ENCODE measurements at places on chromosomes 5 and 9.

DNA sequence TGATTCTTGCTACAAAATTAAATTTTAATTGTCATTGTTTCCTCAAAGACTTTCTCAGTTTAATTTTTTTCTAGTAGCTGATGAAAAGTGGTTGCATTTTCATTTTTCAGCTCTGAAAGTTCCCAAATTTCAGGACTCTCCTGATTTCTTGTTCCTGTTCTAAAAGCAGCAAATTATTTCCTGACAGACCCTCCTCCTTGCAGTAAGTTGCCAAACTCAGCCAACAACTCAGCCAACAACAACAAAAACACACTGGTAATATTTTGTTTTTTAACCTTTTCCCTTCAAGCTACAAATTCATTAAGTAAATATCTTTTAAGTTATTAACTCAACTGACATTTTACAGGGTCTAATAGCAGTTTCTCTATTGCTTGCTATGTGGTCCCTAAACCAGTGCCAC, 487.8 kb upstream of the NUDT12 start:
- no peak for DNase-seq

DNA sequence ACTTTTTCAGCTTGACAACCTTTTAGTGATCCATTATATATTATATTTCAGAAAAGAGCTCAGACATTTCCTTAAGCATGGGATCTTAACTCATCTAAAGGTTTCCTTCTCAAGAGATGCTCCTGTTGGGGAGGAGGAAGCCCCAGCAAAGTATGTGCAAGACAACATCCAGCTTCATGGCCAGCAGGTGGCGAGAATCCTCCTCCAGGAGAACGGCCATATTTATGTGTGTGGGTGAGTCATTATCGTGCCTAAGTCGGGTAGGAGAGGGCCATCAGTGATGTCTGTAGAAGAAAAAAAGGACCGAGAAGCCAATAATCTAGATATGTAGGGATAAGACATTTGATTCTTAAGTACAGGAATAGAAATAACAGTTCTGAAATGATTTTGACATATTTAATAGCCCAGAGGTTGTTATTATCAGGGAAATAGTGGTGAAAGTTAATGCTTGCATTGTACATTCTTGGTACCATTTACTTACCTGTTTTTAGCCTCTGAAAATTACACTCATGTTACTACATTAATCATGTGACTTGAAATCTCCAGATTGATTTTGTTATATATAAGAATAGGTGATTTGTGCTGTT, 28.2 kb downstream of the MTRR start:
- no peak for DNase-seq

DNA sequence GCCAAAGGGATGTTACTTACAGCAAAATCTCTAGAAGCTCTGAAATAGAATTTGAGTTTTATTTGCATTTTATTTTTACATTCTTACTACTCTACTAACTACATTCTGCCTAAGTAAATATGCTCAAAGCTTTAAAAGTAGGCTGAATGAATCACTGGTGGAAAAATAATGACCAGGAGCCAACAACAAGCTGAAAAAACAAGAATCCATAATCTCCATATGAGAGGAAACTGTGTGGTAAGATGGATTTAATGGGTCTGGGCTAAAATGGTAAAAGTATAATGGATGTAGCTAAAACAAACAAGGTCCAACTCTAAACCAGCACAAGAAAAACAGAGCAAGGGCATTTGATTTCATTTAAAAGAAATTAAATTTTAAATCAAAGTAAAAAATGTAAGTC, 525.8 kb upstream of the FTMT start:
- no peak for DNase-seq

GRCh38 chr5:124060011-124060410, 548.0 kb downstream of the CSNK1G3 start:
- DNase-seq: no peak

DNA sequence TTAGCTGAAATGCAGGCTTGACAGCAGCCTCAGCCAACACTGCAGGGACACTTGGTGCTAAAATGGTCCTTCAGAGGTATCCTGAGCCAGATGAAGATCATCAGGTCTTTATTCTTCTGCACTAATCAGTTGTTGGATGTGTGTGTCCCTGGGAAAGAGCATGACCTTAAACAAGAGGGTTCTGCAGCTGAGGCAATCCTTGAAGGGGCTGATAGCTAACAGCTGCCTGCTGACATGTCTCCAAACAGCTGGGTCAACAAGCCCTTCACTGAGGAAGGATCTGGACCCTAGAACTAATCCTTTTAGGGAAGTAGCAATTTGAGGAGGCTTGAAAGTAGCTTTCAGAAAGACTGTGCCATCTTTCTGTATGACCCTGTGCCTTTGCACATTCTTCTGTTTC, 376.3 kb upstream of the ACTBL2 start:
- DNase-seq: no peak

- DNase-seq: no peak
Measured at GRCh38 chr9:99905833-99906402, 536 bp upstream of the STX17 start.

DNA sequence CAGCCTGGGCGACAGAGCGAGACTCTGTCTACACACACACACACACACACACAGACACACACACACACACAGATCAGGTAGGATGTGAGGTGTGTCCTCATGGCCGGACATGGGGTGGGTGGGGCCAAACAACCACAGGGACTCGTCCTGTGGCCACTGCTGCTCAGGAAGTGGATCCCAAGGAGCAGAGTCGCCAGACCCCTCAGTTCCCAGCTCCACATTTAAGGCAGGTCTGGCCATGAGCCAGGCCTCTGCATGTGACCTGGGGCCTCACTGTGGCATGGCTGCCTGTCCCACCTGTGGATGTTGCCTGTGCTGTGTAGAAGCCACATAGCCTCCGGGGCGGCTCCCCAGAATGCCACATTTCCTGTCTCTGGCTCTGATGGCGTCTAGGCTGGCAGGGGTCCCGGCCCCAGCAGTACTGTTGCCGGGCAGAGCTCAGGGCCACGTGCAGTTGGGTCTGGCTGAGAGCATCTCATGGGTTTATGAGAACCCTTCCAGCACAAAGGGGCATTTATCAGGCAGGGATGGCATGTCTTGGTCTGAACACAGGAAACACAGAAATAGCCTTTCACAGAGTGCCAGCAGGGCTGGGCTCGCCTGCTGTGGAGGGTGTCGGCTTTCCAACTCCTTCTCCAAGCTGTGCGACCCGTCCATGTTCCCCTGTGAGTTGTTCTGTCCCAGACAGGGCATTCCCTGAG, 9.9 kb upstream of the NINJ1 start:
- DNase-seq: peak; percentile 34

GRCh38 chr5:143002459-143003327, 232.5 kb downstream of the ARHGAP26 start:
- DNase-seq: peak; percentile 81

DNA sequence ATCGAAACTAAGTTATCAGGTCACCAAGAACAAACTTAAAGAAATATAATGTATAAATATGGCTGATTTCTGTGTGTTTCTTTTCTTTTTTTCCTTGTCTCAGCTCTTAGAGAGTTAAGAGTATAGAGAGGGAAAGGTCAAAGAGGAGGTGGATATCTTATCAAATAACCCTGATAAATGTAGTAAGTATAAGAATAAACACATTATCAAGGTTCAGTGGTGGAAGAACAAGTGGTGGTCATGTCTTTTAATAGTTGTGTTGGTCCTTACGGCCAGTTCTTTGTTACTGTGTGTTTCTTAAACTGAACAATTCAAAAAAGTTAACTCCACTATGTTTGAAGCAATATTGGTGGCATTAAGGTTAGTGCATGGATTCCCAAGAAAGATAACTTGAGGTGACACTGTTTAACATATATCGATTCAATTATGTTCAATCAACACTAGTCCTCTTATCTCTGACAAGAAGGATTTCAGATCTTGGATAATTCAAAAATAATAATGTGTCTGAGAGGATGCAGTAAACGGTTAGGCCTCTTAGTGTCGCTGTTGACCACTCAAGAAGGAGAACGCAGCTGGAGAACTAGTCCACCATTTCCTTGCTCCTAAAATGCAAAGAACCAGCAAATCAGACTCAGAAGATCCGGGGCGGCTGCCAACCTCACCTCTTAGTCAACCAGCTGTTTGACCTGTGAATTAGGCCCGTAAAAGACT, at the start of gene PCDHGA3:
TSS of gene PCDHGA3 (plus strand) at position 588 of the 711 bp plus-strand sequence. CDS start 205 bp downstream, outside the sequence.
- DNase-seq: no peak

DNA sequence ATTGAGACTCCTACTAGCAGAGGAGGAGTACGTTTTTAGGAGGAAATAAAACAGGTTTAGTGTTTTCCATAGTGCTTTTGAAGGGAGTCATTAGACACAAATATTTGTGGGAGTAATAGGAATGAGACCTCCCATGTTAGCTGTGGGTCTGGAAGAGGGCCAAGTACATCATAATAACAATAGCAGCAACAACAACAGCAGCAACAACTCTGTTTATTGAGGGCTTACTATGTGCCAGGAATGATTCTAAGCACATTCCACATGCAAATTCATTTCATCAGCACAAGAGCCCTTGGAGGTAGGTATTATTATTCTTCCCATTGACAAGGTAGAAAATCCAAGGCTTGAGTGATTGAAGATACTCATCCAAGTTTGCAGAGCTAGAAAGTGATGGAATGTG, 384.2 kb upstream of the RPS23 start:
- no peak for DNase-seq

DNA sequence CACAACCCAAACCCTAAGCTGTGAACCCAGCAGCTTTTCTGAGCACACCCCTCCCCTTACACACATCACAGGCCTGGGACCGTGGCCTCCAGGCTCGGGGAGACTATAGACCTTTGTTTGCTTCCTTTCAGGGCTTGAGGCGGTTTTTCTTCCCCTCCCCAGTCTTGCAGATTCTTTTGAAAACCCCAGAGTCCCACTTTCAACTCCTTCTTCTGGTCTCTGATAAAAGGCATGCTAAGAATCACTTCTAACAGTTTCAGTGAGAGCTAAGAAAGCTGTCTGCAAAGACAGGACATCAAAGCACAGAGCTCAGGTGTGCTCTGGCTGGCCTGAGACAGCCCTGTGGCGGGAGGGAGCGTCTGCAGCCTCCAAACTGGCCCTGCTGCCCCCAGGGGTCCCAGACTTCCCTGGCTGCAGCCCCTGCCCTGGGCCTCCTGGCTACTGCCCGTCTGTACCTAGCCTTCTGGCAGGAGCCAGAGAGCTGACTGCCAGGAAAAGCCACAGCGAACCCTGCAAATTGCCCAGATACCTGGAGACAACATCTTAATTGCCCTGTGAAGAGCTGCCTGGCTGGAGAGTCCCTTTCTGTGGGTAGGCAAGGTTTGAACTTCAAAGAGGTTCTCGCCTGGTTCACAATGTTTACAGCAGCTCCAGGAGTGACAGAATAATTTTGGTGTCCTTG, 138.9 kb downstream of the GADD45G start:
- peak; percentile 82 for DNase-seq

DNA sequence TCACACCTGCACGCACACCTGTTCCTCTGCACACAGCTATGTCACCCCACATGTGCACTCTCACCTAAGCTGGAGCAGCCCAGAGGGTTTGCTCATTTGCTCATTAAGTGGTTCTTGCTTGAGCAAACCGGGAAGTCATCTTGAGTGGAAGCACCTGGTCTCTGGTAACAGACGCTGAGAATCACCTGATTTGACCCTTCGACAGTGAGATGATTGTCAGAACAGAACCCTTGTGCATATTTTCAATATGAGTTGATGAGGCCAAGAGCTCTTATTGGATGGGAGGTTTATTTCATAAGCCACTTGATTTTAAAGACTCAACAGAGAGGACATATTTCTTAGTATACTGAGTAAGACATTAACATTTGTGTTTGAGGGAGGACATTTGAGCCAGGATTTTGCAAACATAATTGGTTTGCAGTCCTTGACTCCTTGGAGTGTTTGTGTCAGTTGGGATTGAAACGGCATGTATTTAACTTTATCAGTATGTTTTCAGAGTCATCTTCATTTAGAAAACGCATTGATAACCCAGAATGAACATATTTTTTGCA, 22.1 kb upstream of the LPCAT1 start:
- no peak for DNase-seq

- no peak for DNase-seq
Measured at GRCh38 chr9:123007269-123007668, 26.2 kb upstream of the GPR21 start.

GRCh38 chr5:114101153-114101552, 260.7 kb upstream of the KCNN2 start:
- DNase-seq: no peak

DNA sequence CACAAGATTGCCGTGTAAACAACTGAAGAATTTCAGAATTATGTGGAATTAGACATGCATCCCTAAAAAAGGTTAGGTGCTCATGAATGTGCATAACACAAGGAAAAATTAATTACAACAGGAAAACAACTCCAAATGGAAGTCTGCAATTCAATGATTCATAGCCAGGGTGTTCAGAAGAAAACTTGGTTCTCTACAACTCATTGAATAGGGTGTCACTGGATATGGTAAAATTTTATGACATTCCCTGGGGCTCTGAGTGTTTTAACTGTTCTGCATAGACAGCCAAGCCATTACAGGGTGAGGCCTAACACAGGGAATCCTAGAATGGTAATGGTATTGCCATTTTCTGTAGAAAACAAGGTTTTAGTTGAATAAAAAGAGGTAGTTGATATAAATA, 24.4 kb upstream of the ZSWIM6 start:
- no peak for DNase-seq

DNA sequence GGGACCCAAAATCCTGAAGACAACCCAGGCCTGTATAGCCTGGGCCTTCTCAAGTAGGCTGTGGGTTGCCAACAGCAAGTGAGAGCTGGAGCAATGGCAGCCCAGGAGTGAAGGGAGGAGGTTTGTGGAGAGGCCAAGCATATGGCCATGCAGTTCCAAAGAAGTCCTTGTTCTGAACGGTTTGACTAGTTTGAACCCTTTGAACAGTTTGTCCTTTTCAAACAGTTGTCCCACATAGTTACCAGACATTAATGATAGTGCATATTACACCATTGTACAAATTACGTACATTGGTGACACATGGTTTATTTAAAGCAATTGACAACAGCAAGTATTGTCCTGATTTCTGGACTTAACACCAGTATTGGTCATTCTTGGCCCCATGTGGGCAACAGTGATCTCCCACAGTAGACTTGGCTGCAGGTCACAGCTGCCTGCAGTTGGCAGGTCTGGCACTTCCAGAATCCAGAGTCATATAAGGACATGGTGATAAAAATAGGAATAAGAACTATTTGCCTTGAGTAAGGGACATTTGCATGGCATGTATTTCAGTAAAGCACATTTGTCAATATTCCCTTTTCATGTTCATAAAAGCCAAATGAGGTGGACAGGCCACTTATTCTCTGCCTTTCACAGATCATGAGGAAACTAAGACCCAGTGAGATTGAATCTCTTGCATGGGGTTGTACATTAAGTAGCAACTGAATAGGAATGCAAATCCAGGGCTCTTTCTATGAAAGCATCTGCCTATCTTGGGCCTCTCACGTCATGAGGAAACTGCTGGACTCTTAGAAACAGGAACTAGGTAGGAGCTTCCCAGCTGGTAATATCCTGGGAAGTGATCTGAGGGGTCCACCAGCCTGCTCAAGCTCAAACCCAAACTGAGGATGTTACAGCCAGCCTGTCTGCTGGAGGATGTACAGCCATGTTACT, 30.3 kb downstream of the SLC25A48 start:
- DNase-seq: no peak

DNA sequence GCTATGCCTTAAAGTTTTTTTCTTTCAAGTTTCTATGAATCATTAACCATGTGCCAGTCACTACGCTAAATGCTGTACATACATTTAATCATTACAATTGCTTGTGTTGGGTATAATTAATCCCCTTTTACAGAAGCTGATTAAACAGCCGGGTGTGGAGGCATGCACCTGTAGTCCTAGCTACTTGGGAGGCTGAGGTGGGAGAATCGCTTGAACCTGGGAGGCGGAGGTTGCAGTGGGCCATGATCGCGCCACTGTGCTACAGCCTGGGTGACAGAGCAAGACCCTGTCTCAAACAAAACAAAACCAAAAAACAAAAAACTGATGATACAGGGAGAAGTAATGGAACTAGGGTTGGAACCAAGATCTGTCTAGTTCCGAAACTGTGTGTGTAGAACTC, 1.2 kb upstream of the UBE2R2 start:
- DNase-seq: no peak

GRCh38 chr5:62662521-62662920, 83.9 kb downstream of the LRRC70 start:
- no peak for DNase-seq

Data from CD8-positive, alpha-beta memory T cell (primary cell).